Right cardiac atrium (tissue), 5 donors: ENCODE measurements at places on chromosomes 7 and 10. TPM values are rescaled to one million over a fixed set of nuclear protein-coding genes. Genes with fewer than 3 reads are reported as not detected.

GRCh38 chr7:129110258-129110981, 34.1 kb upstream of the TSPAN33 start:
- DNase-seq: no peak

DNA sequence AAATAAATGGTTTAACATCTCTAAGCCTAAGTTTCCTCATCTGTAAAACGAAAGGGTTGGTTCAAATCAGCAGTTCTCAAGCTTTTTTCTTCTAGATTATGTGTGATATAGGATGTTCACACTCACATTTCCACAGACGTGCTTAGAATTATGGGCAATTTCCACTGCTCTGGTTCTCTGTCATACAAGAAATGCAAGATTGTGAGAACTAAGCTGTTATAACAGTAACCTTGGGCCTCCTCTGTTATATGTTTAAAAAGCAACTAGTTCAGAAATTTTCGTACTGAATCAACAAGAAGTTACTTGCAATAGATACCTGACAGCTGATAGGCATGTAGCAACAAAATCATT, 33.7 kb downstream of the ADD3 start:
- no peak for DNase-seq

GRCh38 chr7:82530361-82530760, 86.8 kb upstream of the CACNA2D1 start:
- no peak for DNase-seq

DNA sequence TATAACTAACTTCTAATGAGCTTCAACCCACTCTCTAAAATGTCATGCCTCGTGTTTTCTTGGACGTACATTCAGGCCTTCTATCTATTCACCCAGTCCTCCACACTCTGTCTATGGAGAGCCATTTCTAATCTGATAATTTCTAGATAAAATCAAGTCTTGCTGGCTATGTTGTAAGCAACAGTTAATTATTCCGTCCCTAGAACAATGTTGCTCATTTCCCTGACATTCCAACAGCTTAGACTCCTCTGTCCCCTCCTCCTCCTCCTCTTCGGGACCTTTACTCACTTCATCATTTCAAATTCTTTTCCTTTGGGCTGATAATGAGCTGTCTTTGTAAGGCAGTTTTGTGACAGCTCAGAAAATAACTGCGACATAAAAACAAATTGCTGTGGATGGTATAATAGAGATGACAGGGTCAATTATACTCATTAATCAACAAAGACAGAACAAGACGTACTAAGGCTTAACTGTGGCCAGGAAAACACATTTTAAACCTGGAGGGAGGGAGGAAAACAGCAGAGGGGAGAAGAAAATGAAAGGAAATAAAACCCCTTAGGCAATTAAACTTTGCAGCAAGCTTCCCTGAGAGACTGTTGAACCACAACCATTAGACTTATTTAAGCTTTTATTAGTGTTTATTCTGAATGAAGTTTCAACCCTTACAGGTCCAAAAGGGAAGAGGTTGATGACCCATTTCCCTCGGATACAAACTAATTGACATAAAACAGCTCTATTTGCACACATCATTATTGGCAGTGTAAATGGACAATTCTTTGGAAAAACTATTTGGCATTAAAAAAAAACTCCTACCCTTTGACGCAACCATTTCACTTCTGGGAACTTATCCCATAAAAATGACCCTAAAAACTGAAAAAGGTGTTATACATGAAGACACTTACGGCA, 179.1 kb downstream of the SFMBT2 start:
- no peak for DNase-seq

DNA sequence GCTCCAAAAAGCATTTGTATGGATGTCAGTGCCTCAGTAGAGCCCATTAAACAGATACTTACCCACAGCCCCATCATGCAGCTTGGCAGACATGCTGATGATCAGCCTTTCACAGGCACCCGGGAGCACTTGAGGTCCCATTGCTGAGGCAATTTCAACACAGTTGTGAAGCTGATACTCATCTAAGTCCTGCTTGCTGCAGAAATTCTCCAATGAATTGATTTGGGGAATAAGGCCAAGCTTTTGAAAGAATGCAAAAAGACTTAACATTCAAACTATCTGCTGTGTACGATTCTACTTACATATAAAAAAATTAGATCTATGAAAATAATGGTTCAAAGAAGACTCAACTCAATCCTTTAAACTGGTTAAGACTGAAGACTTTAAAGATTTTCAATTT, 60.5 kb downstream of the LAMB4 start:
- no peak for DNase-seq

DNA sequence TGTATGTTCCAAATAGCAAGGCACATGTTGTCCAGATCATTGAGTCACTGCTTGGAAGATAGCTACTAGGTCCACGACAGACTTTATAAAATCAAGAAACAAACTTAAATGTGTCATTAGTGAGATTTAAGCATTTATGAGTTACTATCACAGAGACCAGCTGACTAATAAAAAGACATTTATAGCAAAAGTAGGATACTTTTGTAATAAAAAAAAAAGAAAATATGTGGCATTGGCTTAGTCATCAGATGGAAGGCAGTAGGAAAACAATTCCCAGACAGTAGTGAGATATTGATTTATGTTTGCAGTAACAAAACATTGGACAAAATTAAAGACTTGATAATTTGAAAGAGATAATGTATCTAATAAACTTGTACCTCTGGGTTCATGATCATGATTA, 881.0 kb upstream of the LRRN3 start:
- no peak for DNase-seq

GRCh38 chr7:94333810-94334209, 60.9 kb upstream of the COL1A2 start:
- DNase-seq: no peak

DNA sequence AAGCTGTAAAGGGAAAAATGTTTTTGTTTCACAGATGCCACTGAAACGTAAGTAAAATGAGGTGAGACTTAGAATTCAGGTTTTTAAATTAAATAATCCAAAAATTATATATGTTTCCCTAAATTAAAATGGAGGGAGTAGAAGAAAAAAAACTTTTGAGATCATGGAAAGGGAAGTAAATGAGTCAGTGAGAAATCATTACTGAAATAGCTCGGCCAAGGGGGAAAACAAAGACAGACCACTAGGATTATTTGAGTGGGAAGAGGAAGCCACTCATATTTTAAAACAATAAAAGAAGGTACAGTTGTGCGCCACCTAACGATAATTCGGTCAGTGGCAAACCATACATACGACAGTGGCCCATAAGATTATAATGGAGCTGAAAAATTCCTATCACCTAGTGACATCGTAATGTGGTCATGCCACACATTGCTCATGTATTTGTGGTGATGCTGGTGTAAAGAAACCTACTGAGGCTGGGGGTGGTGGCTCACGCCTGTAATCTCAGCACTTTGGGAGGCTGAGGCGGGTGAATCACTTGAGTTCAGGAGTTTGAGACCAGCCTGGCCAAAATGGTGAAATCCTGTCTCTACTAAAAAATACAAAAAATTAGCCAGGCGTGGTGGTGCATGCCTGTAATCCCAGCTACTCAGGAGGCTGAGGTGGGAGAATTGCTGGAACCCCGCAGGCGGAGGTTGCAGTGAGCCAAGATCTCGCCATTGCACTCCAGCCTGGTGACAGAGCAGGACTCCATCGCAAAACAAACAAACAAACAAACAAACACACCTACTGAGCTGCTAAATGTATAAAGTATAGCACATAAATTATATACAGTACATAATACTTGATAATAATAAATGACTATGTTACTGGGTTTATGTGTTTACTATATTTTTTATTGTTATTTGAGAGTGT, 64.7 kb downstream of the MKX start:
- DNase-seq: no peak

- DNase-seq: no peak
Observed at GRCh38 chr7:68914006-68914405, 684.3 kb upstream of the AUTS2 start.

GRCh38 chr7:30660331-30661255, 21.7 kb downstream of the CRHR2 start:
- no peak for DNase-seq

GRCh38 chr7:28390426-28390825, 21.9 kb upstream of the CREB5 start:
- no peak for DNase-seq

- DNase-seq: no peak
Observed at GRCh38 chr7:13508586-13508985, 480.9 kb downstream of the ETV1 start.

DNA sequence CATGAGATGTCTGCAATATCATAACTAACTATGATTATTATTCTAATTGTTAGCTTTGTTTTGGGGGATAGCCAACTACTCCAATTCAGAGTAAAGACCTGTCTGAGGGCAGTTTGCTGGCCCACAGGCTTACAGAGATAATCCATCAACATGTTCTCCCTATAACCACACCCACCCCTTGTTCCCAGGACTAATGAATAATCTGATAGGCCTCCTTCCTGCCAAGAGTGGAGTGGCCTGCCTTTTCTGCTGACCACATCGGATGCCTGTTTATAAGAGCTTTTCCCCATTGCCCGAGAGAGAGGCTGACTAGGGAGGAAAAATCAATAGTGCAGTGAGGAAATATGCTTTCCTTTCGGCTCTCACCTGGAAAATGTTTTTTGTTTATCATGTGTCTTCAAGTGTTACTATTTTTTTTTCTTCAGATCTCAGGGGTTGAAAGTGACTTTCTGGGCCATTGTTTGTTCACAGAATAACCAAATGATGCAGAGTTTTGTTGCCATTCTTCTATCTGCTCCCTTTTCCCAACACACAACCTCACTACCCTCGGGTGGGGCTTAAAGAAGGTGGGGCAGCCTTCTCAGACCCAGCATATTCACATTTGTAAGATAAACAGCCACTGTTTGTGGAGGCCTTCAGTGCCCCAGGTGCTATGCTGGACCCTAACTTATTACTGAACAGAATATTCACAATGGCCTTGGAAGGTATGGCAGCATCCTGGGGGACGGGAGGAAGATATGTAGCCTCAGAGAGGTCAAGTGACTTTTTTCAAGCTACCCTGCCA, 38.4 kb downstream of the PLPP4 start:
- no peak for DNase-seq

DNA sequence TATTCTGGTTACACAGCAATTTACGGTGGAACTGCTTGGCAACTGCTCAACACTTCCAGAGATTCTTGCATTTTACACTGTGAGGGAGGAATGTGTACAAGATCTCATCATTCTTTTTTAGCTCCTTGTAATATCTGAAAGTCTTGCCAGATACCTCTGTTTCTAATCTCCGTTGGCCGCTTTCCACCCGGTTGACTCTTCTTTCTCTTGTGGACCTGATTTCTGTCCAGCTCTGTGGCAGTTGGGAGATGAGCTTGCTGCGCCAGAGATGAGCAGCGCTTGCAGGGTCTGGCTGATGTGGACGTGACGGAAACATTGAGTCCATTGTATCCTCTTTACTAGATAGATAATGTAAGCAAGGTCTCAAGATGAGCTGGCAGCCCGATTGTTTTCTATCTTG, 27.6 kb downstream of the SPAG6 start:
- peak; percentile 39 for DNase-seq

- no peak for DNase-seq
Observed at GRCh38 chr7:42567051-42567450, 330.0 kb upstream of the GLI3 start.

DNA sequence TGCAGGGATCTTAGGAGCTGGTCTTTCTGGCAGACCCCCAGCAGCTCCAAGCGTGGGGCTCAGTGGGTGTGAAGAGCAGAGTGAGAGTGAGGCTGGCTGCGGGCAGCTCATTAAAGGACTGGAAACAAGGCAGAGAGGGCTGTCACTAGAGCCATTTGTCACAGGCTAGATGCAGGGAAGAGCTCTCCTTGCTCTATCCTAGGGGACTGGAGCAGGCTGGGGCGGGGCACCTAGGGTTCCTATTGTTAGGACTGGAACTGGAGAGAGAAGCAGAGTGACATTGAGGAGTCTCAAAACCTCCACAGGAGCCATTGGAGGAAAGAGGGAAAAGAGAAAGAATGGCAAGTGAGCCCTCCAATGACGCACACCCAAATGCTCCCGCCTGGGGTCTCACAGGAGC, 772 bp upstream of the DDC start:
- no peak for DNase-seq

- no peak for DNase-seq
Observed at GRCh38 chr7:140619176-140619575, 21.4 kb downstream of the DENND2A start.

- DNase-seq: no peak
Observed at GRCh38 chr7:21641546-21641945, 98.7 kb downstream of the DNAH11 start.

- peak; percentile 16 for DNase-seq
Observed at GRCh38 chr7:101950450-101951119, 133.2 kb downstream of the CUX1 start.

The FOXI2 gene
- not detected for total RNA-seq

The EGR2 gene
- total RNA-seq: 1.8 TPM

The EIF3A gene
- total RNA-seq: 83.2 TPM

The SLC16A9 gene
- total RNA-seq: 1.1 TPM

The ELN gene
- 100.0 TPM for total RNA-seq

The DGKB gene
- total RNA-seq: 0.54 TPM

The NKX6-2 gene
- not detected for total RNA-seq

The CPEB3 gene
- total RNA-seq: 11.6 TPM

The COL17A1 gene
- total RNA-seq: not detected

The CALN1 gene
- total RNA-seq: not detected

The DYNC1I1 gene
- total RNA-seq: 29.8 TPM

The KCNH2 gene
- total RNA-seq: 132 TPM

The LIPJ gene
- total RNA-seq: 0.14 TPM
